Left lobe of liver (tissue), 2 donors: ENCODE measurements at places on chromosomes 1 and 21. TPM values are rescaled to one million over a fixed set of nuclear protein-coding genes. Genes with fewer than 3 reads are reported as not detected.

GRCh38 chr1:26164036-26164860 is 4.5 kb downstream of the C1orf232 start:
- DNase-seq, result no peak

Gene RAB7B
- 0.73 TPM for total RNA-seq

Gene BEND5
- total RNA-seq, result 0.20 TPM

DNA sequence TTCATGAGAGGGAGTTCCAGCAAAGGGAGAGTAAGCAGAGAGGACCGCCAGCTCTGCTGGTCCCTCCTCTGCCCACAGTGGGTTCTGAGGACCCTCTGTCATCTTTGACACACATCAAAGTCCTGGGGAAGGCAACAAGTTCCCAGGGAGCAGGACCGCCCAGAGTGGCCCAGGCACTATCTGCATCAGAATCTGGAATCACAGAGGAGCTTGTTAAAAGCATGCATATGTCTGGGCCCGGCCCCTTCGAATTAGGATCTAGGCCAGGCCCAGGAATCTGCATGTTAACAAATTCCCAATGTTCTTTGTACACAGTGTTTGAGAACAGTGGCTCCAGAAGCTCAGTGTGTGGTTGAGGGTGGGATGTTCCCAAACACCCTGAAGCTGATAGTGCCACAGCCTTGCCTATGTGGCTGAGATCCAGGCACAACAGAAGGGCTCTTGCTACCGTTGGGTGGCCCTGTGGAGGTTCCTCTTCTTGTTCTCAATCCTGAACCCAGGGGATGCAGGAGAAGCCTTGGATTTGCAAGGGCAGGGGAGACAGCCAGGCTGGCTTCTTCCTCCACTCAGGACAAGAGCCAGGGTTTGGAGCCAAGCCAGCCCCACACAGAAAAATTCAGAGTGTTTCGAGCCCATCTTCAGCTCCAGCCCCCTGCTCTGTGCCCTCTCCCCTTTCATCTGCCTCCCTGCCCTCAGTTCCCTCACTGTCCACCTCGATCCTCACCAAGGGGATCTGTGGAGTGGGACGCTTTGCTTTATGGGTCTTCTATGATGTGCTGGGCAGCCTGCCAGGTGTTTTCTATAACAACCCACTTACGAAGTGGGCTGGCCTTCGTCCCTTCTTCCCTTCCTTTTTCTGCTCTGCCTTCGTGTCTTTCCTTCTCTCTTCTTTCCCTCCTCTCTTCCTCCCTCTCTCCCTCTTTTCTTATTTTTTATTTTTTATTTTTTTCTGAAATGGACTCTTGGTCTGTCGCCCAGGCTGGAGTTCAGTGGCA is 129.0 kb upstream of the TMPRSS2 start:
- DNase-seq, result no peak
